ENCODE measurements at places on chromosomes 7 and 10. TPM values are rescaled to one million over a fixed set of nuclear protein-coding genes. Genes with fewer than 3 reads are reported as not detected.

GRCh38 chr10:35927990-35928488 lies 285.9 kb upstream of the FZD8 start:
- no peak for DNase-seq

GRCh38 chr10:58746474-58747185 lies 234.0 kb downstream of the BICC1 start:
- DNase-seq = no peak

DNA sequence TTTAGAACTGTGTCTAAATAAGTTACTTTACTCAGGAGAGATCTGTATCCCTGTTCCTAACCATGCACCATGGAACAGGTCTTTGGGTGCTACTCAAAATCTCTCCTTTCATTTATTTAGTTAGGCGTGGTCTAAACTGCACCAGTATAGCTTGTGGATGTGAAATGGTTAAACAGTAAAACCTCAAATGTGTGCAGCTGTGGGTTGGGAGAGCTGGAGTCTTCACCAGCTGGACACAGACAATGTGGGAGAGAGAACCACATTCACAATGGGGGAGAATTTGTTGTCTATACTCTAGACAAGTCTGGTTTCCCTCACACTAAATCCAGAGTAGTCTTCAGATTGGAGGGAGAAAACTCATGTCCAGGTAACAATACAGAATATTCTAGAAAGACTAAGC lies 31.2 kb upstream of the IKZF1 start:
- DNase-seq = no peak

DNA sequence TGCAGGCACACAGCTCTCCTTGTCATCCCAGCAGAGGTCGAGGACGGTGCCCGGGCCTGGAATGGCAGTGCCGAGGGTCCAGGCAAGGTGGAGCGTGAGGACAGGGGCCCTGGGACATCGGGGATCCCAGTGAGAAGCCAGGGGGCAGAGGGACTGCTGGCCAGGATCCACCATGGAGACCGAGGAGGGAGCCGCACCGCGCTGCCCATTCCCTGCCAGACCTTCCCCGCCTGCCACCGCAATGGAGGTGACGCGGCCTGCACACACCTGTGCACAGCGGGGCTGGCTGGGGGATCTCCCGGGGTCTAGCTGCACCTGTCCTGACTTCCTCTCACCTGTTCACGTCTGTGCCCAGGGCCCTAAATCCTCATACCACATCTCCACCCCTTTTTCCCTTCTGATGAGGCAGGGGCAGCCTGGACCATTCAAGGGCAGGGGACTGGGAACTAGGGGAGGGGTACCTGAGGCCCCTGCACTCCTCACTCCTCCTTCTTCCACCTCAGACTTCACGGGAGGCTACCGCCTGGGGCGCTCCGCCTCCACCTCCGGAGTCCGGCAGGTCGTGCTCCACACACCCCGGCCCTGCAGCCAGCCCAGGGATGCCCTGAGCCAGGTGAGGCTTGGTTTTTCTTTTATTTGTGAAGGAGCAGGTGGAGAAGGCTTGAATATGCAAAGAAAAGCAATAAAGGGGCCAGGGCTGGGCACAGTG lies 6.9 kb downstream of the NYAP1 start:
- DNase-seq = no peak

- DNase-seq = no peak
Observed at GRCh38 chr7:136353287-136353686, 376.1 kb upstream of the MTPN start.

DNA sequence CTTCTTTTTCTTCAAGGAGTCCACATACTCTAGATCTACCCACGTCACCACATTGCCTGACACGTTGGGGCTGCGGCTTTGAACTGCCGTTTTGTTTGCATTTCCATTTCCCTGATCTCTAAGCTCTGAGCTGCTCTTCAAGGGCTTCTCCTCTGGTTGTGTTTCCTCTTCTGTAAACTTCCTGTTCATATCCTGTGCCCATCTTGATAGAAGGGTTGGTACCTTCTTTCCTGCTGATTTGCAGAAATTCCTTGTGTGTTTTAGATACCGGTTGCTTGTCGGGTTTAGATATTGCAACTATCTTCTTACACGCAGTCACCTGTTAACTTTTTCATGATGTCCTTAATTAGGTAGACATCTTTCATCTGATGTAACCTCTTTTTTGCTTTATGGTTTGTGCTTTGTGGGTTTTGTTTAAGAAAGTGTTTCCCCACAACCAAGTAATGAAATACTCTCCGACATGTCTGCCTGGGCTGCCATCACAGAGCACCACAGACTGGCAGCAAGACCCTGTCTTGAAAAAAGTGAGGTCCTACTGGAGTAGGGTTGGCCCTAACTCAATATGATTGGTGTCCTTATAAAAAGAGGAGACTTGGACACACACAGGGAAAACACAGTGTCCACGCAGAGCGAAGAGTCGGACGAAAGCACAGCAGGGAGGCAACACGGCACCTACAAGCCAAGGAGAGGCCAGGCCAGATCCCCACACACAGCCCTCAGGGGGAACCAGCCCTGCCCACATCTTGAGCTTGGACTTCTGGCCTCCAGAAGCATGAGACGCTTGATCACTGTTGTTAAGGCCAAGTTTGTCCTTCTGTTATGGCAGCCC lies 99.1 kb upstream of the PDGFA start:
- DNase-seq = no peak

DNA sequence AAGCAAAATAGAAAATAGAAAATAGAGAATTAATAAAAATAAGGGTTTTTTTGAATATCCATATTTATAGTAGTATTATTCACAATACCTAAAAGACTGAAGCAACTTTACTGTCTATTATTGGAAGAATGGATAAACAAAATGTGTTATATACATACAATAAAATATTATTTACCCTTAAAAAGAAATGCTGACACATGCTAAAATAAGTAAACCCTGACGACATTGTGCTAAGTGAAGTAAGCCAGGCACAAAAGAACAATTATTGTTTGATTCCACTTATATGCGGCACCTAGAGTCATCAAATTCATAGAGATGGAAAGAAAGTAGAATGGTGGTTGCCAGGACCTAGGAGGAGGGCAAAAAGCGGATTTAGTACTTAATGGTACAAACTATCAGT lies 39.0 kb downstream of the LRRC17 start:
- no peak for DNase-seq

GRCh38 chr10:23021430-23021829 lies 73.9 kb upstream of the MSRB2 start:
- no peak for DNase-seq

DNA sequence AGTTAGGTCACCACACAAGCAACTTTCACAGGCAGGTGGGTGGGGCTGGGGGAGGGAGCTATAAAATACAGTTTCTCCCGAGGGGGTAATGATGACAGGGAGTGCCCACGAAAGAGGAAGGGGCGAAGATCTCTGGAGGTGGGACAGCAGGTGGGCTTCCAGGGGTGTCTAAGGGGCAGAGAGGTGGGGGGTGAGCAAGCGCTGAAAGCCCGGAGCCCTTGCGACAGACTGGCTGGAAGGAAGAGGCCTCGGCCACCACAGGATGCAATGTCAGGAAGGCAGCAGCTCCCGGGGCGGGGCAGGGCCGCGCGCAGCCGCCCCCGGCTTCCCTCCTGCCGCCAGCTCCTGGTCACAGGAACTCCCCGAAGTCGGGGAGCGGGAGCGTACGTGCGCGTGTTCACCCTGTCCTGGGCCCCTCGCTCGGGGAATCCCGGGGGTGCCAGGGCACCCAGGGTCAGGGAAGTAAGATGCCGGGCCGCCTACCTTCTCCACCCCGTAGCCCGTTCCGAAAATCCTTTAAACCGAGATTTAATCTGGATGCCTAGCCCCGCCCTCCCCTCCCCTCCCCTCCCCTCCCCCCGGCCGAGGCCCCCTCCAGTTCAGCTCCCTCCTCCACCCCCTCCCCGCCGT lies 105.2 kb upstream of the PPIF start:
- DNase-seq = no peak

DNA sequence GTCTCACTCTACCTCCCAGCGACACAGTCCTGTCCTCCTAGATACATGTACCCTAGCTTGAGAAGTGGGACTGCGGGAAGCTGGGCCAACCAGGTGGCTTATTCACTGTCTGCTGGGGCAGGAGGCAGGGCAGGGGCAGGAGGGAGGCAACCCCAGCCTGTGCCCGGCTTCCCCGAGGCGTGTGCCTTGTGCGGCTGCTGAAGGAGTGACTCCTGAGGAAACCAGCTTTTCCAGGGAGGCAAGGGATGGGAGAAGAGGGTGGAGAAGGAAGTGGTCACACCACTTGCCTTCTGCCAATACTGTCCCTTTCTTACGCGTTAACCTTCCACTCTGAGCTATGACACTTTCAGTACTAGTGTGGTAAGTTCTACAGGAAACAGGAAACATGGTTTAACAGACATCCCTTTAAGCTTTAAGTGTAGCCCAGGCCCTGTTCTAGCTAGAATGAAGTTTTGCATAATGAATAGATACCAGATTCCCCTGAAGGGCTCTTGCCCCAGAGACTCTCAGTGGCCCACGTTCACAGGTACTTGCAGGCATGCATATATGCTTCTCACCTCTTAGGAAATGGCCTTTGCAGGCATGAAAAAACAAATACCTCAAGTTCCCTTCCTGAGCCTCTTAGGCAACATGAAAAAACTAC lies 40.6 kb downstream of the SYPL1 start:
- DNase-seq = no peak

- no peak for DNase-seq
Observed at GRCh38 chr10:13844651-13845050, 257.9 kb downstream of the PRPF18 start.

DNA sequence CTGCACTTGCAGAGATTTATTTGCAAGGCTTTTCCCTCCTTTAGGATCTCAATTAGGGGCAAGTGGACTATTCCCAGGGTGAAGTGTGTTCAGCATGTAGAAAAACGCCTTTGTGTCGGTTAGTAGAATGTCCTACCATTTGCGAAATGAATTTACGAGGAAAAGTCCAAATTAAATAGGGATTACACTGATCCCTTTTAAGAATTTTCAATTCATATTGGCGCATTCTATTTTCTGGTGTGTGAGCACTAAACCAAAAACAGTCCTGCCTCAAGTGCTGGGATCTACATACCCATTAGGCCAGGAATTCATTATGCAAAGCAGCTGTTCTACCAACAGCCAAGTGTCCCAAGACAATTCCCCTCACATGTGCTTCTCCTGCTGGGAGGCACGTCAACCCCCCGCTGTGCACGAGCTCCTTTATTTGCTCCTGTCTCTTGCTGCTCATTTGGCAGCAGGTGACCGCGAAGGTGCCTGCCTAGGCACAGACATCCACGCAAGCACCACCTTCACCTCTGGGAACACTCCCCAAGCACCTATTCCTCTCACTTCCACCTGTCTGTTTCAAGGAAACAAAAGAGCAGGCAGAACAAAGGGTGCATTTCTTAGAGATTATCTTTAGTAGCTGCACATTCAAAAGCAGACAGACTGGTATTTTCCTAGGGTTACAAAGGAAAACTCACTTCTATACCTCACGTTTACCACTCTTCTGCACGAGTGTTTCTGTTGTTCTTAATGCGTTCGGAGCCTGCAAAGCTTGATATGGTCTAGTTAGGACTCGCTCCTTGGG lies 134.6 kb upstream of the FGFR2 start:
- no peak for DNase-seq

- DNase-seq = no peak
Observed at GRCh38 chr10:35876248-35876647, 234.2 kb upstream of the FZD8 start.

GRCh38 chr7:131604841-131605279 lies 48.4 kb upstream of the PODXL start:
- DNase-seq = no peak

GRCh38 chr10:77084431-77085144 lies 553.0 kb downstream of the KCNMA1 start:
- no peak for DNase-seq

DNA sequence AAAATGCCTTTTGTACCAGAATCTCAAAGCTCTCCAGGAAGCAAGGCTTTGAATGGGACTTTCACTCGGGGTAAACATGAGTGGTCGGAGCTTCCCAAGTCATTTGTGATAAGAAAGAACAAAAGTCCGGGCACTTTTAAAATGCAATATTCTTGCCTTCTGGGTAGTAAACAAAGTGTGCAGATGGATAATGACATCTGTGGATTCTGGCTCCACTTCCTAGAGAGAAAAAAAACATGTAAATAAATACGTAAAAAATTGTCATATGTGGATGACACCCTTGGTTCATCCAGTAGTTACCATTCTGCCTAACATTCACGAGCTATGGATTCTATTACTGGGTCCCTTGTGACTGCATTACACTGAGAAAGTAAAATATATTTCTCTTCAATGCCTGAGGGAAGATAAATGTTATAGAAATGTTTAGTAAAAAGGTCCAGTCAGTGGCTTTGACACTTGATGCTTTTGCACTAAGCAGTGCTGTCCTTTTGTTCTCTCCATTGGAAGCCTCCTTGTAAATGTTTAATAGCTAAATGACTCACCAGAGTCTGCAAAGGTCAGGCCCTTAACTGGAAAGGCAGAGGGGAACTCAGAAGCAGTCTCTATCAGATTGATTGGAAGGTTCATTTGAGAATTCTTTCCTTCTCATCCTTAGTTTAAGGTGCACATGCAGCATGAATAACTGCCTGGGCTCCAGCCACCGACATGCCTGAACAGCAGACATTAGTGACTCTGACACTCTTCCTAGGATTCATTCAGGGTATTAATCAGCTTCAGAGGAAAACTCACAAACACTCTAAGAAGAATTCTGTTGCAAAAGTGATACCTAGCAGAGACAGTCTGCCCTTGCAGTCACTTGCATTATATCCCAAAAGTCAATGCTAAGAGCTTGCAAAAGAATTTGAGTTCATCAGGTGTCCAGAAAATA lies 11.7 kb upstream of the EDRF1 start:
- DNase-seq = no peak

DNA sequence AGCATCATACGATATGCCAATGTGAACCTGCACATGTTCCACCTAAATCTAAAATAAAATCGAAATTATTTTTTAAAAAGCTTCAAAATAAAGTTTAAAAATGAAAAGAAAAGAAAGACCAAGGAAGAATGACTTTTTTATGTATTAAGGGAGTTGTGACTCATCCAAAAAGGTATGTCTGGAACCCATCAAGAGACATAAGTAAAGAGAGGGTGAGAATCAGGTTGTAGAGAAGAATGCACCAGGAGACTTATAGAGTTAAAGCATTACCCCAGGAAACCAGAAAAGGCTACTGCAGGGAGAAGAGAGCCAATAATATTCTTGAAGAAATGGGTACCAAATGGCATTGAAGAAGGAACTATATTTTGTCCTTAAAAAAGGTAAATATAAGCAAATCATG lies 69.8 kb downstream of the CTTNBP2 start:
- DNase-seq = no peak

- DNase-seq = no peak
Observed at GRCh38 chr10:110631934-110632333, 12.2 kb upstream of the RBM20 start.

DNA sequence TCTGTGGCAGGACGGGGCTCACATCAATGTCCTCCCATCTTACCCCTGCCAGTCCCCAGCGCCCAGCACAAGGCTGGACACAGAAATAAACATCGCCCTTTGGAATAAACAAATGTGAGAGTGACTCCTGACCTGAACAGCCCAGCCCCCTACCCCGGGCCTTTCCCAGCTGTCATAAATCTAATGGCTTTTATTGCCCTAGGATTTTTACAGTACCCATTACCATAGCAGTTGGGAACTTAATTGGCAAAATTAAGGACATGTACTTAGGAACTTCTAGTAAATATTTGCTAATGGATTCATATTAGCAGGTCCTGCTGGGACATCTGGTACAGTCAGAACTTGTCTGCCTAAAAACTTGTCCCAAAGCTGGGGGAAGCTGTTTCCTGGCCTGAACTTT lies 76.6 kb downstream of the GLRX3 start:
- DNase-seq = no peak

- DNase-seq = no peak
Observed at GRCh38 chr7:37816922-37817590, 31.3 kb upstream of the NME8 start.

The C10orf105 gene
- polyA plus RNA-seq = 0.13 TPM

The DPCD gene
- 47.8 TPM for polyA plus RNA-seq

The PLAC9 gene
- 29.3 TPM for polyA plus RNA-seq

Measured in renal cortex interstitium (tissue), 15 donors.